ENCODE measurements at places on chromosomes 4 and X. TPM values are rescaled to one million over a fixed set of nuclear protein-coding genes. Genes with fewer than 3 reads are reported as not detected.

The PRKG2 gene
- 0.99 TPM for polyA plus RNA-seq

The PLXNB3 gene
- polyA plus RNA-seq, result not detected

The MAML3 gene
- polyA plus RNA-seq, result 0.03 TPM

The PASD1 gene
- not detected for polyA plus RNA-seq

The NKX3-2 gene
- not detected for polyA plus RNA-seq

The PCDH18 gene
- polyA plus RNA-seq, result not detected

The SOWAHB gene
- not detected for polyA plus RNA-seq
